ENCODE measurements at places on chromosomes 7 and 10.

- DNase-seq, result no peak
These were observed 95.9 kb upstream of the RHOBTB1 start for GRCh38 chr10:61039868-61040267.

DNA sequence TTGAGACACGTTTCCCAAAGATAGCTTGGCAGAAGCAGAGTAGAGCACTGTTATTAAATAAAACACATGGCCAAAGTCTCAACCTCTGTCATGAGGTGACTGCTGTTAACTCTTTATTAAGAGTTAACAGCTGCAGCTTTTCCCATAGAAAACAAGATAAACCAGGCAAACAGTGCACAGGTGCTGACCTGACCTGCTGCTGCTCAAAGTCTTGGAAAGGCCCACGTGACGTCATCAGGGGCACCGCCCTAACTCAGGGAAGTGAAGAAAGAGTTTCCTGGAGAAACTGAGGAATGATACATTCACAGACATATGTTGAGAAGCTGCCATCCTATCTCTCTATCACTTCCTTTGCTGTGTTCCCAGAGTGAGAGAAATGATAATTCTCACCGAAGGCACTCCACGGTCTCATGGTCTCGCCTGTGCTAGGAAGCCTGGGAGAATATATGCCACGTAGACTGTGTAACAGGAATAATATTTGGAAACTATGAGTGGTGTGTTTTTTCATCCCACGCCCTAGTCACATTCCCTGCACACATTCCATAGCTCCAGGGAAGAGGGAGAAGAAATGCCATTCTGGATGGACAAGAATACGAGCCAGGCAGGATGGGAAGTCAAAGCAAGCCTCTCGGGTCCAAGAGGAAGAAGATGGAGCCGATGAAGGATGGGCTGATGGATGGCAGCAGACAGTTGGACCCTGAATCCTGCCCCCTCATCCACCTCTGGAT, 146.2 kb upstream of the NFE2L3 start:
- DNase-seq, result no peak

DNA sequence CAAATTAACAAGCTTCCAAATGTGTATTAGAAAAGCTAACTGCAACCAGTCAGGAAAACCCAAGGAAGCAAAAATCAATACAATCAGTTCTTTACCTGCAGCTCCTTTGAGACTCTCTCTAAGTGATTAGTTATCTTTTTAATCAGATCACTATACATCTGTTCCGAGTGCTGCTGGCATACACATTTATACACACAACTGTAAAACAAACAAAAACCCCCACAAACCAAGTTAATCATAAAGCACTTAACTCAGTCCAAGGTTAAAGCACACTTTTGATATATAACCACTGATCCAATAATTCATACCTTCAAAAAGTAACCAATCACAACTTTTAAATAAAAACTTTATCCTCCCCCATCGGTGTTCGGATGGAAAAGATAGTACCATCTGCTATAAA, 25.6 kb downstream of the CACUL1 start:
- DNase-seq, result no peak

DNA sequence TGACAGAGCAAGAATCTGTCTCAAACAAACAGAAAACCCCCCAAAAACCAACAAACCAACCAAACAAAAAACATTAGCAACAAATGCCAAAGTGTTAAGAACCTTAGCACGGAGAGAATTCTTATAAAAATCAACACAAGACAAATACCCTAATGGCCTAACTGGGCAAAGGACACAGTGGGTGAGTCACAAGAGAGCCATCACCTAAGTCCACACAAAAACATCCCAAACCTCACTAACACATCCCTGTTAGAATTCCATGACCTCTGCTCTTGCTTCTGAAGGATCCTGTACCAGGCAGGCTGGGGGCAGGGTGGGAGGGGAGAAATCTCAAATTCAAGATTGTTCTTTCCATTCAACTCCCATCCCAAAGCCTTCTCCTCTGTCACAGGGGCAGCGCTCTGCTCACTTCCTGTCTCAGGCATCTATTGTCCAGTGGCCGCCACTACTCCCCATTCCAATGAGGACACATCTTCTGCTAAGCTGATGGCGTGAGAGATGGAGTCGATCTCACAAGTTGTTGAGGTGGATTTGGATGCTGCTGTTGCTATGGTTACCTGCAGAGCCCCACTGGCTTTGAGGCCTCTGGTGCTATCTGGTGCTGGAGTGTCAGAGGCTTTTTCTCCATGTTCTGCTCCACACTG, 9.2 kb downstream of the IL15RA start:
- DNase-seq, result peak; percentile 10

DNA sequence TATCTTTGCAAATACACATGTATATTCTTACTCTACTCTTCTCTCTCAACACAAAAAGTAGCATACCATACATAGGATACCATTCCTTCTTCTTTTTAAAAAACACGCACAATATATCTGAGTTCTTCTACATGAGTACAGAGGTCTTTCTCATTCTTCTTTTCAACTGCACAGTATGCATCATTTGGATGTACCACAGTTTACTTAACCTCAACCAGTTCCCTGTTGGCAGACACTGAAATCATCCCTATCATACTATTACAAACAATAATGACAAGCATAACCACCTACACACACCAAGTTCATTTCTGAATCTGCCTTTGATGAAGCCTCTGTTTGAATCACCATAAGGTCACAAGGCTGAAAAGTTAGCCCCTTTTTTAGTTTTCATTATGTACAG, 25.7 kb upstream of the GGCT start:
- DNase-seq, result no peak
